ENCODE measurements at places on chromosomes 2 and 18.

- DNase-seq, result no peak
Observed at GRCh38 chr2:157880927-157881326, 4.8 kb upstream of the ACVR1 start.

GRCh38 chr2:119637371-119637770 lies 41.6 kb upstream of the TMEM177 start:
- DNase-seq, result no peak

GRCh38 chr2:678964-679363 lies 1.8 kb upstream of the TMEM18 start:
- DNase-seq, result no peak

- DNase-seq, result no peak
Observed at GRCh38 chr2:138365581-138365980, 136.0 kb upstream of the SPOPL start.

- no peak for DNase-seq
Observed at GRCh38 chr18:75625966-75626365, 198.5 kb upstream of the SMIM21 start.

- no peak for DNase-seq
Observed at GRCh38 chr2:42052702-42053481, 5.1 kb downstream of the PKDCC start.

DNA sequence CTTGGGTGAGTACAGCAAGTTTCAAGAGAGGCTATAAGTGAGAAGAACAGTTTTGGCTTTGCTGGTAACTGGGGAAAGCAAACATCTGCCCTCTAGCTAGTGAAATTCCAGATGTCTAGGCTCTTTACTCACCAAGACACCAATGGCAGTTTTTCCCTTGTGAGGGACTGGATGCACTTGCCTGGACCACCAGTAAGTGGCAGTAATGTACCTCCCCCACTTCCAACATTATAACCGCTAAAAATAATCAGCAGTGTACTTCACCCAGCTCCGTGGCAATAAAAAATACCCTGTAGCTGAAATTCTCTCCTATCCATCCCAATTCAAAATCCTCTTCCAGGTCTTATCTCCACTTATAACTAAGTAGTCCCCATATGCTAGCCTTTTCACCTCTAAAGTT lies 383.9 kb downstream of the ARHGAP15 start:
- DNase-seq, result no peak

DNA sequence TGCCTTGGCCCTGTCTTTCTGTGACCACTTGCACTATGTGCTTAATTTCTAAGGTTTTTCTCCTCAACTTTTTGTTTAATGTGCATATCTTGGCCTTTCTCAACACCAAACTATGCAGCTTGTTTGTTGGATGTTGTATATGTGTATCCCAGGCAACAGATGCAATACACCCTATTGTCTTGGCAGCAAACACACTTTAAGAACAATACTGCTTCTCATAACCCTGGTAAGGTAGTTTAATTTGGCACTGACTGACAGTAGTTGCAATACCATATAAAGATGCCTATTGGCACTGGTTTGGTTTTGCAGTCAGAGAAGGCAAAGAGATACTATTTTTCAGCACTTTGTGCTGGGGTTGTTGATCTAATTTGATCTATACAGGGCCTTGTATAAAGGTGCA lies 360.7 kb upstream of the CWC22 start:
- no peak for DNase-seq

DNA sequence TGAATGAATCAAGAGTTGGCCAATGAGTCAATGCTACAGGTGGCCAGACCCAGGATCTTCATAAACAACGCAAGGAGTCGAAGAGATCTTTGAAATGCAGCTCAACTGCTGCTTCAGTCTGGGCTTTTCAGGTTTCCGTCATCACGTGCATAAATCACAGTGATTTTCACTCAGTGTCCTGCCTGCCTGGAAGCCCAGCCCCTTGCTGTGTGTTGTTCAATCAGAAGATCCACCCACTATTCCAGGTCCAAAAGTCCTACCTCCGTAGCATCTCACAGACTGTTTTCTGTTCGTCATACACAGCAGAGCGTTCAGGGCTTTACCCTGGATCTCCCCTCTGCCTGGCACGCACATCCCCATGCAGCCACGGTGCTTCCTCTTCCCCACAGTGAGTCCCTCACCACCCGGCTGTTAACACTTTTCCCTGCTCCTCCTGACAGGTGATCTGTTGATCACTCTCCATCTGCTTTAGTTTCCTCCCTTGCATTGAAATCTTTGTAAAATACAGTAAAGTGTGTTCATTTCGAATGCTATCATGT lies 216.3 kb downstream of the MYT1L start:
- DNase-seq, result no peak

- DNase-seq, result no peak
Observed at GRCh38 chr2:8094526-8094925, 587.3 kb upstream of the ID2 start.

DNA sequence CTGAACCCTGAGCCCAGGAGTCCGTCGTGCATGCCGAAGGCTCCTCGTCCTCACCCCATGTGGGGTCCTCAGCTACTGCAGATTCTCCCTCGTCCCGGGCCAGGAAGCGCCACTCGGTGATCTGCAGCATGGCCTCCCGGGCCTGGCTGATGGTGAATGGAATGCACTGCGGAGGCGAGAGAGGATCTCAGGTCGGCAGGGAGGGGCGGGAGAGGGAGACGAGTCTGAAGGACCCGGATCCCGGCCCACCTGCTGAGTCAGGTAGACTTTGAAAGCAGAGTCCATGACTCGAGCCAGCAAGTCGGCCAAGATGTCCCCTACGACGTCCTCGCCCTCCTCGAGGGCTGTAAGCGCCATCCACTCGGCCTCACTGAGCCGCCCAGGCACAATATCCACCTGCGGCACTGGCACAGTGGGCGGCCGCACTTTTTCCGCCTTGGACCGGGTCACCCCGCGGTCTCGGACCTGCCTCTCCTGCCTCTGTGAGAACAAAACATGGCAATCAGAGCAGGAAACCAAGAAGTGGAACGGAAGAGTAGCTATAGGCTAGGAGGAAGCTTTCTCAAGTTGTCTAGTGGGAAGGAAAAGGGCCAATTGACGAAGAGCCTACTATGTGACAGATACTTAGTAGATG lies 5.5 kb downstream of the C2orf81 start:
- no peak for DNase-seq

DNA sequence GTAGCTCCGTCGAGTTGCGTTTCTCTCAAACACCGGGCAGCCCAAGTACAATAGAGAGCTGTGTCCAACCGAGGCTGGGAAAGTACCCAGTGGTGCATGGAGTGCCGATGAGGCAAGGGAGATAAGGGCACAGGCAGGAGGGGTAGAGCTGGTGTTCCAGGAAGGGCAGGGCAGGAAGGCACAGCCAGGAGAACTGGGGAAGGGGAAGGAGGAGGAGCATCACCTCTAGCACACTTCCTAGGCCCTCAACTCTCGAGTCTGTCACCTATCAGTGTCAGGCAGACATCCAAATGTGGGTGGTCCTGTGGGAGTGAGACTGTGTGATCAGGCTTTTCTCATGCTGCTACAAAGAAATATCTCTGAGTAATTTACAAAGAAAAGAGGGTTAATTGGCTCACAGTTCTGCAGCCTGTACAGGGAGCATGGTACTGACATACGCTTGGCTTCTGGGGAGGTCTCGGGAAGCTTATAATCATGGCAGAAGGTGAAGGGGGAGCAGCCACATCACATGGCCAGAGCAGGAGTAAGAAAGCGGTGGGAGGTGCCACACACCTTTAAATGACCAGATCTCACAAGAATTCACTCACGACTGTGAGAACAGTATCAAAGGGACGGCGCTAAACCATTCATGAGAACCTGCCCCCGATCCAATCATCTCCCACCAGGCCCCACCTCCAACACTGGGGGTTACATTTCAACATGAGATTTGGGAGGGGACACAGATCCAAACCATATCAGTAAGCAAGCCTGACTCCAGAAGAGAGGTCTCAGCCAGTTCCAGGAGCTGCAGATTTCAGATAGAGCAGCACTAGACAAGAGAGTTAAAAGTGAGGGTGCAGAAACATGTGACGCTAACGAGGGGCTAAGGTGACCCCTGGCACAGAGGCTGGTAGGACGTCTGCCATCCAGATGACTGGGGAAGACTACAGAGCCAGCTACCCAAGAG lies 75.7 kb downstream of the MBOAT2 start:
- no peak for DNase-seq

GRCh38 chr2:229164545-229165249 lies 106.4 kb downstream of the PID1 start:
- DNase-seq, result no peak

GRCh38 chr18:74645679-74646078 lies 48.0 kb downstream of the ZNF407 start:
- DNase-seq, result no peak

GRCh38 chr2:64023485-64024258 lies 4.4 kb upstream of the VPS54 start:
- DNase-seq, result no peak

GRCh38 chr2:51595836-51596235 lies 563.9 kb upstream of the NRXN1 start:
- DNase-seq, result no peak

DNA sequence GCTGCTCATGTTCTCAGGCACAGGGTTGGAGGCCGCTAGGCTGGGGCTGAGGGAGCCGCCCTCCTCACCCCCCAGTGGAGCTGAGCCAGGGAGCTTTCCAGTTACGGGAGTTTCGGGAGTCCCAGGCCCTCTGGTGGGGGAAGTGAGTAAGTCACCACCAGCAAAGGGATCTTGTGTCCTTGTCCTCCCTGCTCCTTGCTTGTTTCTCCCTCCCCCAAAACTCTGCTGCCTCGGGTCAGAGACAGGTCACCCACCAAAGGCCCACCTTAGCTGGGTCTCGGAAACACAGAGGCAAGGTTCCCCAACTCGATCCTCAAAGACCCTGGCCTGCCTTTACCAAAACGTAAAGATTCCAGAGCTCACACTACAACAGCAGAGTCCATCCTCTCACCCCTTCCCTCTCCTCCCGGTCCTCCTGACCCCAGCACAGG lies 60.5 kb upstream of the POMC start:
- no peak for DNase-seq

DNA sequence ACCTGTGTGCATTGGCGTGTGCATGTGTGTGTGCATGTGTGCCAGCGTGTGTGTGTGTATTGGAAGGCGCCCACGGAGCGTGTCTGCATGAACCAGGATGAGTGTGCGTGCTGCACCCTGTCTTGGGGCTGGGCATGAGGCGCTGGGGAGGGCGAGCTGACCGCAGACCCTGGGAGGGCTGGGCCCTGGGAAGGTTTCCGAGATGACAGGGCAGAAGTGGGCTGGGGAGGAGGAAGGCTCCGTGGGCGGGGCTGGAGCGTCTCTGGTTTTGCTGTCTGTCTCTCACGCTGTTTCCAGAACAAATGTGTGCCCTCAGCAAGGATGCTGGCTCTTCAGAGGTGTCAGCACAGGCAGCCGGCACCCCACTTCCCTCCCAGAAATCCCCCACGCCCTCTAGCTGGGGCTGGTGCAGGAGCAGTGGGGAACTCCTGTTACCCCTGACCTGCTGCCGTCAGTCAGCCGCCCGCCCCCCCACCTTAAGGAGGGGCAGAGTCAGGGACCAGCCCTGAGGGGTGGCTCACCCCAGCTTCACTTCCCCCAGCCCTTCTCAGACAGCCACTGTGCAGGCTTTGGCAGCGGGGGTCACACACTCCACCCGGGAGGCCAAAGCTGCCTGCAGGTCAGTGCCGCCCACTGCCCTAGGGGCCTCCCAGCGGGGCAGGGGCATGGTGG lies at the start of gene GPR35:
Gene GPR35, plus strand, starts transcription at position 531 of the 672 bp plus-strand sequence. CDS start 4,473 bp downstream, outside the sequence.
- DNase-seq, result no peak

DNA sequence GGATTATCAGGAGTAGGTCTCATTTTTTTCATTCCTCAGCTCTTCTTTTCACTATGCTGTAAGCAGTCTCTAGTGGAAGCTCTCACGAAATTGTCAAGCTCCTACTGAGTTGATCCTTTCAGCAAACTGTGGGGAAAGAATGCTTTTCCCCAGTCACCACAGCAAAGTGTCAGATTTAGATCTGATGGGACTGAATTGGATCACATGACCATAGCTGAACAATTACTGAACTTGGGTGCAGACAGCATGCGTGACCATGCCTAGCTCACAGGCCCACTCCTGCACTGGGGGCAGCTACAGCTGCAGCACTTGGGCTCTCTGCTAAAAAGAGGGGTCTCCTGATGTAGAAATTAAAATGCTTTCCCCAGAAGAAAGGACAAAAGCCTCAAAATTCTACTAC lies 3.1 kb downstream of the ARHGAP15 start:
- no peak for DNase-seq

DNA sequence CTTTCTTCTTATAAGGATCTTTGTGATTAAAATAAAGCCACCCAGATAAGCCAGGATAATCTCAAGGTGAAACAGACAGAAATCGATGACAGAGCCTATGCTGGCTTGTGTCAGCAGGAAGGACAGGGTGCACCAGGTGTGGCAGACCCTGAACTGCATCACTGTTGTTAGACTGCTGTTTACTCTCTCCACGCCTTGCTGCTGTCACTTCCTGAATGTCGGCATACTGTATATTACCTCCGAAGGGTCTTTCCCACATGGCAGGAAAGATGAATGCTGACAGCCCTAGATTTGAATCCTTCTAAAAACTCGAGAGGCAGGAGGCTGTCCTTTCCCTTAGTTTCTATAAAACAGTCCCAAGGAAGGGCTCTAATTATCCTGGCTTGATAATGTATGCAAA lies 18.9 kb upstream of the TMEM163 start:
- no peak for DNase-seq

DNA sequence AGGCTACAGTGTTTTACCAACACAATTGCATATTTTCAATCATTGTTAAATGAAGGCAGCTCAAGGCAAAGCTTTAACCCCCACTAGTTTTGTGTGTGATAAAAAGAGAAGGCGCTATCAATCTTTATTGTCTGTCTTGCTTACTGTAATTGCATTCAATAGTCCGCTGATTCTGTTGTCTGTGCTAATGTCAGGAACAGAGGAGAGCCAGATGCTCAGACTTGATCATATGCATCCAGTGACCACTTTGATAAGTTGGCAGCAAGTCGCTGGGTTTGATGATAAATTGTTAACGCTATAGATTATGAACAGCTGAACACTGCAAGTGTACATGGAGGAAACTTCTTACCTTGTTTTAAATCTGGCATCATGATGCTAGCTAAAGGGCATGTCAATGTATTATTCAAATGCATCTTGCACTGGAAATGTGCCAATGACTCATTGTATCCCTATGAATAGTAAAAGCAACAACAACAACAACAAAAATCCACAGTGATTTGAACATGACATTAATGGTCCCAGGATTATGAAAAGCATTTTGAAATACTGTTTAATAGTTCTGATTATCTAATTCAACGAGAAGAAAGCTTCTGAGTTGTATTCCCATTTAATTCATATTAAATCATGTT lies 423.5 kb upstream of the FANCL start:
- no peak for DNase-seq

GRCh38 chr2:94871226-94872087 lies at the start of gene TEKT4:
Gene TEKT4, plus strand, starts transcription at chr2:94871430. Its CDS starts 150 bp downstream, at chr2:94871580.
- DNase-seq, result no peak
